ENCODE measurements at places on chromosomes 6 and 20.

DNA sequence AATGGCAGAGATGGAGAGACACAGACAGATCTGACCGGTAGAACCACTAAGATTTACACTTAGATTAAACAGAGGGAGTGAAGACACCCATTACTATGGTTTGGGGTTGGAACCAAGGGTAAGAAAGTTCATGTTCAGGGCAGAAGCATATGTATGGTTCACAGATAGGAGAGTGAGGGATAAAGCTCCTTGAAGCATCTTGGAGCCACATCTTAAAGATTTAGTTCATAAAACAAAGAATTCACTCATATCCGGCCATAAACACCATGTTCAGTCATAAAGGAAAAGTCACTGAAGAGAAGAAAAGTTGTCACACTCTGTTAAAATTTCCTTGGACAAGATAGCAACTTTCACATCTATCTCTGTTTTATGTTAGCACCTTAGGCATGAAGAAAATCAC lies 18.0 kb downstream of the STX7 start:
- no peaks in the 10 kb centered on the region for H3K27me3 ChIP-seq
- no peak for DNase-seq
- H3K36me3 ChIP-seq: peaks cover 33% of the 10 kb centered on the region
- peaks cover 41% of the 10 kb centered on the region for H3K4me1 ChIP-seq
- H3K27ac ChIP-seq: peak overlapping the region; percentile 48
- peak overlapping the region; percentile 48 for H3K4me3 ChIP-seq

DNA sequence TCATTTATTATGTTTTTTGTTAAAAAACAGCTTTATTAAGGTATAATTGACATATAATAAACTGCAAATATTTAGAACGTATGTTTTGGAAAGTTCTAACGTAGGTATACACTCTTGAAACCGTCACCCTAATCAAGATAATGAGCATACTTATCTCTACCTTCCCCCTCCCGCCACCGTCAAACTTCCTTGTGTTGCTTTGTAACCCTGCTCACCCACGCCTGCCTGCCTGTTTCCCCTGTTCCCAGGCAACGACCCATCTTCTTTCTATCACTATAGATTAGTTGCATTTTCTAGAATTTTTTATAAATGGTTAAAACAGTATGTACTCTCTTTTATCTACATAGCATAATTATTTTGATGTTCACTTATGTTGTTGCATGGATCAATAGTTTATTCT lies 33.5 kb upstream of the GCLC start:
- H3K4me3 ChIP-seq: no peak overlapping the region
- no peaks in the 10 kb centered on the region for H3K36me3 ChIP-seq
- H3K27ac ChIP-seq: no peak overlapping the region
- H3K27me3 ChIP-seq: no peaks in the 10 kb centered on the region
- DNase-seq: no peak

DNA sequence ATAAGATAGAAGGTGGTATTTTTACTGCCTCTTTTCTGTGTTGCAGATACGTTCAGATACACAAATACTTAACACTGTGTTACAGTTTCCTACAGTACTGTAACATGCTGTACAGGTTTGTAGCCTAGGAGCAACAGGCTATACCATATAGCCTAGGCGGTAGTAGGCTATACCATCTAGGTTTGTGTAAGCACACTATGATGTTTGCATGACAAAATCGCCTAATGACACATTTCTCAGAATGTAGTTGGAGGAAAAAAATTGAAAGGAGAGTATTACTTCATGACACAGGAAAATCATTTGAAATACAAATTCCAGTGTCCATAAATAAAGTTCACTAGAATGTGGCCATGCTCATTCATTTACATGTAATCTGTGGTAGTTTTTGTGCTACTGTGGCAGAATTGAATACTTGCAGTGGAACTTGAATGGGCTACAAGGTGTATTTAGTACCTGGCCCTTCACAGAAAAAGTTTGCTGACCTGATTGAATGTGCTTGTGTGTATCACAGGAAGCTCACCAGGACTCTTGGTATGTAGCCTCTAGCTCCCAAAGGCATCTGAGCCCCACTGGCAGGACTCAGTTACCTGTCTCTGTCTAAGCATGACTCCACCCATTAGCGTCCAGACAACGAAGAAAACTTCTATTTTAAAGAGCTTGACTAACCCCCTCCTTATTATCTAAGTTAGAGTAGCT lies 18.8 kb downstream of the TOP1 start:
- no peak for DNase-seq
- H3K27me3 ChIP-seq: no peaks in the 10 kb centered on the region
- peaks cover 58% of the 10 kb centered on the region for H3K4me1 ChIP-seq
- H3K27ac ChIP-seq: peak overlapping the region; percentile 65
- peak overlapping the region; percentile 63 for H3K4me3 ChIP-seq
- H3K36me3 ChIP-seq: no peaks in the 10 kb centered on the region

- peak overlapping the region; percentile 1 for H3K4me3 ChIP-seq
- H3K36me3 ChIP-seq: no peaks in the 10 kb centered on the region
- H3K4me1 ChIP-seq: peaks cover 3% of the 10 kb centered on the region
- peaks cover 8% of the 10 kb centered on the region for H3K27me3 ChIP-seq
- no peak overlapping the region for H3K27ac ChIP-seq
These were observed 1493.5 kb upstream of the DEFB115 start for GRCh38 chr20:29763821-29764511.

DNA sequence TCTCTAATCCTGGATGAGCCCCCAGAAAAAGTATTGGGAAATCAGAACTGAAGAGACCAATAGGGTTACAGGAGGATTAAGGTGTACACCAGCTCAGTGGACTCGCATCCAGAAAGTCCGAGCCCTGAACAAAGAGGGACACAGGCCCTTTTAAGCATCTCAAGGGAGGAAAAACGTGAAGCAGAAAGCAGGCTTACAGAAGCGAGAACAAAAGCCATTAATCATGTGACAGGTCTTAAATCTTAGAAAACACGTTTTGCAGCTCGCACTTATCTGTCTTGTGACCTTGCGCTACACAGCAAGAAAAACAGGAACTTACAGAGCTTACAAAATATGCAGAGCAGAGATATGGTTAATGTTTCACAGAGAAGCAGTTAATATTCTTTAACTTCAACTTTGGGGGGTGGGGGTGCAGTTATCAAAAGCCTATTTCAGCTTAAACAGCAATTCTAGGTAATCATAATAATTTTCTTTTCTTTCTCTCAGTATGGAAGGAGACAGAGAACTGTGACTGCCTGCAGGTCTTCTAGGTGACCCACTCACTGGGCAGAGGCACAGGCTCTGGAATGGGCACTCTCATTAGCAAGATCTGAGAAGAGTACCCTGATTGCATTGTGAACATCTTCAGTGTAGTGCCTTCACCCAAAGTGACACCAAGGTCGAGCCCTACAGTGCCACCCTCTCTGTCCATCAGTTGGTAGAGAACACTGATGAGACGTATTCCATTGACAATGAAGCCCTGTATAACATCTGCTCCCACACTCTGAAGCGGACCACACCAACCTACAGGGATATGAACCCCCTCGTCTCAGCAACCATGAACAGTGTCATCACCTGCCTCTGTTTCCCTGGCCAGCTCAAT lies 65.0 kb upstream of the MOCS1 start:
- DNase-seq: no peak
- no peaks in the 10 kb centered on the region for H3K4me1 ChIP-seq
- H3K4me3 ChIP-seq: no peak overlapping the region
- no peak overlapping the region for H3K27ac ChIP-seq

DNA sequence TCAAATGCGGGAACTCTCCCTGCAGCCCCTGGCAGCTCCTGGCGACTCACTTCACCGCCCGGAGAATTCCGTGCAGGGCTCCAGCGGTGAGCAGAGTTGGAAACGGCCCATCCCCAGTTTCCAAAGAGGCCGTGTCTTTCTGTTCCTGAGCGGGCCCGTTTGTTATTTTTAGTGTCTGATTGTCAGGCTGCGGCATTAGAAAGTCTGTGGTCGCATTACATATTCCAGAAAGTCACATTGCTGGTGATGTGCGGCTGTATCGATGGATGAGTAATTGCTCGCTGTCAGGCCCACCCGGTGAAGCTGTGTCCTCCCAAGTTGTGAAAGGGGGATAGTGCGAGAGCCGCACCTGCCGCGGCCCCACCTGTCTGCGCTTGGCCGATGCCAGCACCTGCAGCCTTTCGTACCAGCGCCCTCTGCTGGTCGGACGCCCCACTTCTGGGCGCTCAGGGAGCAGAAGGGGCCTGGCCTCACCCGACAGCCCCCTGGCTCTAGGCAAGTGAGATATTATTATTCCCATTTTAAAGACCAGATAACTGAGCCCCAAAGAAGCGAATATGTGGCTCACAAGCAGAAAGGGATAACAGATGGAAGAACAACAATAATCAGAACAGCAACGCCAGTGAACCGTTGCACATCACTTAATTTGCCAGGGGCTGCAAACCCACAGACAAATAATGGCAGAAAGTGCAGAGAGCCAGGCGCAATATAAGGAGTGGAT lies 244.9 kb downstream of the TSHZ2 start:
- peak; percentile 81 for DNase-seq
- peaks cover 2% of the 10 kb centered on the region for H3K36me3 ChIP-seq
- no peak overlapping the region for H3K27ac ChIP-seq
- H3K4me3 ChIP-seq: peak overlapping the region; percentile 33

DNA sequence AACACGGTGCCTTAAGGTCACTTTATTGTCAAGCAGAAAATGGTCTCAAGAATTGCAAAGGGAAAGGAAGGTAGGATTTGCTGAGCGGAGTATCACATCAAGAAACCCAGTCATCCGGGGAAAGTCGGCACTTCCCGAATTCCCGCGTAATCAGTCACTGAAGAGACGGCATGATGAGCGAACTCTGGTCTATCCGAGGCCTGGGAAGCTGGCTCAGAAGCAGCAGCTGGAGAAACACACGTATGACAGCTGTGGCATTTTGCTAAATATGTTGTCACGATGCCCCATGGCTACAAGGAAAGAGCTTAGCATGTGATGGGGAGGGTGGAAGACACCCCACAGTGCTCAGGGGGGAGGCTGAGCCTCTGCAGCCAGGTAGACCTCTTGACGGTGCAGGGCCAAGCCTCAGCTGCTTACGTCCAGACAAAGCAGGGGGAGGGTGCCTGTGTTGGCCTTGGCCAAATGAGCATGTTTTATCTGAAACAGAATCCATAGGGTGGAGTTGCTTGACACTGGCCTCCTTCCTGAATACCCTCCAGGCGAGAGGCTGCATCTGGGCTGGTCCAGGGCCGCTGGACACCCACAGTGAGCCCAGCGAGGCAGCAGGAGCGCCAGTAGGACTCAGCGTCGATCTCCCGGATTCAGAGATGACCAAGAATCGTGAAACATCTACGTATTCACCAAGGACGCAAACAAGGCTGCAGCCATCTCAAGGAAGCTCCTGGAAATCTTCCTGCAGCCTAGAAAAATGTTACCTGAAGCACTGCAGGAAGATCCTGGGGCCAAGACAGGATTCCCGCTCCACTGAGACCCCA lies 118.8 kb upstream of the AFDN start:
- peaks cover 4% of the 10 kb centered on the region for H3K4me1 ChIP-seq
- DNase-seq: no peak
- H3K4me3 ChIP-seq: no peak overlapping the region
- H3K27ac ChIP-seq: no peak overlapping the region
- no peaks in the 10 kb centered on the region for H3K36me3 ChIP-seq
